Prostate gland (tissue), 2 donors: ENCODE measurements at places on chromosomes 3 and 15. TPM values are rescaled to one million over a fixed set of nuclear protein-coding genes. Genes with fewer than 3 reads are reported as not detected.

- no peak for DNase-seq
These were observed 39.8 kb upstream of the ZBTB38 start for GRCh38 chr3:141328286-141329166.

The IL12A gene
- total RNA-seq, result 1.3 TPM

The TF gene
- 57.9 TPM for total RNA-seq

- no peak for DNase-seq
These were observed 346.8 kb downstream of the SOX2 start for GRCh38 chr3:182058488-182058887.

The IL16 gene
- 2.7 TPM for total RNA-seq

The SLC6A1 gene
- 0.18 TPM for total RNA-seq

The GATA2 gene
- 181 TPM for total RNA-seq

GRCh38 chr3:189049458-189050236, 122.1 kb upstream of the TPRG1 start:
- DNase-seq, result no peak
